Gastrocnemius medialis (tissue), 4 donors: ENCODE measurements at places on chromosomes 12 and 14. TPM values are rescaled to one million over a fixed set of nuclear protein-coding genes. Genes with fewer than 3 reads are reported as not detected.

DNA sequence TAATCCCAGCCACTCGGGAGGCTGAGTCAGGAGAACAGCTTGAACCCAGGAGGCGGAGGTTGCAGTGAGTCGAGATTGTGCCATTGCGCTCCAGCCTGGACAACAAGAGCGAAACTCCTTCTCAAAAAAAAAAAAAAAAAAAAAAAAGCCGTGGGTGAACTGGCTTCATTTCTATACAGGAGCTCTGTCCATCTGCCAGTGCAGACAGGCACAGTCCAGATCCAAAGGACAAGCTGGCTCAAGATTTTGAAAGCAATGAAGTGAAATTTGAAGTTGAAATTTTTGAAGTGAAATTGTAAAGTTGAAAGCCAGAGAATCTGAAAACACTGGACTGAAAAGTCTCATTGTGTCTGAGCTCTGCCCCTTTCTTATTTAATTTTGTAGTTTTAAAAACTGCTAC lies 134.7 kb downstream of the CALM1 start:
- no peak overlapping the region for H3K4me3 ChIP-seq
- no peaks in the 10 kb centered on the region for H3K36me3 ChIP-seq
- no peaks in the 10 kb centered on the region for H3K27me3 ChIP-seq

The COX8C gene
- not detected for total RNA-seq

- H3K36me3 ChIP-seq = no peaks in the 10 kb centered on the region
- peak overlapping the region; percentile 78 for H3K27ac ChIP-seq
- peaks cover 3% of the 10 kb centered on the region for H3K4me1 ChIP-seq
These were observed 1.5 kb downstream of the PRKCH start for GRCh38 chr14:61322799-61323290.

The GUCY2C gene
- total RNA-seq = not detected

GRCh38 chr12:65643171-65643570 lies 181.1 kb upstream of the HMGA2 start:
- H3K27me3 ChIP-seq = no peaks in the 10 kb centered on the region
- no peak overlapping the region for H3K27ac ChIP-seq
- no peaks in the 10 kb centered on the region for H3K36me3 ChIP-seq
- H3K4me3 ChIP-seq = no peak overlapping the region
- no peaks in the 10 kb centered on the region for H3K4me1 ChIP-seq

DNA sequence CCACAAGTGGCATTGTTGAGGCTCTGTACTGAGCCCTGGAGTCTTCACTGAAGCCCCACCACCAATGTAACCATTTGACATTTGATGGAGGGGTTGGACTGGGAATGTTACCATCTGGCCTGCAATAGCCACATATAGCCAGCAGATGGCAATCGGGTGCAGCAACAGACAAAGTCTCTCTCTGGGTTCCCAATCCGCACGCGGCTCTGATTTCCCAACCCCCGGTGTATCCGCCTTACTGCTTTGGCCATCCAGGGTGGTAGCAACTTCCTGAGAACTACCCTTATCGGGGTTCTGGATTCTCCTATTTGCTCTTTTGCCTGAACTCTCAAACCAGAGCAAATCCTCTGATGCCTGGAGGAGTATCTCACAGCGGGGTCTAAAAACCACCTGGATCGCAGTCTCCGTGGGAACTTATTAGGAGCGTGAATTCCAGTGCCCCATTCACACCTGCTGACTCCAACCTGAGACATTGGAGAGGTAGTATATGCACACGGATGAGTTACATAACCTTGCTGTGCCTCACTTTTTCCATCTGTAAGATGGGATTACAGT lies 14.2 kb downstream of the VRTN start:
- no peaks in the 10 kb centered on the region for H3K36me3 ChIP-seq
- peak; percentile 69 for DNase-seq
- H3K27me3 ChIP-seq = no peaks in the 10 kb centered on the region
- H3K4me1 ChIP-seq = no peaks in the 10 kb centered on the region
- H3K27ac ChIP-seq = no peak overlapping the region
- no peak overlapping the region for H3K4me3 ChIP-seq

The DNAAF2 gene
- 6.9 TPM for total RNA-seq

DNA sequence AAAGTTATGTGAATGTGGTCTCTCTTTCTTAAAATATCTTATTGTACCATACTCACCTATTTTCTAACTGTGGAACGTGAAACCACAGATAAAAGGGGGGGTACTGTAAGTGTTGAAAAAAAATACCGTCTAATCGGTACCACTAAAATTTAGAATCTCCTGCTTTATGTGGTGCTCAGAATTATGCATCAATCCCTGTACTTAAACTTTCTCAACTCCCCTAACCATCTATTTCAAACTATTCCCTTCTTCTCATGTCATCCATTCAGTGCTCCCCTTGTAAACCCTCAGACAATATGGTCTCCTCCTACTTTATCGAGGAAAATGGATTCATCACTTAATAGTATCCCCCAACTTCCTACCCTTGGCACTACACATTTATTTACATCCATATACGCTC lies 23.7 kb downstream of the DEPDC4 start:
- no peaks in the 10 kb centered on the region for H3K4me1 ChIP-seq
- no peaks in the 10 kb centered on the region for H3K27me3 ChIP-seq
- H3K36me3 ChIP-seq = no peaks in the 10 kb centered on the region
- H3K4me3 ChIP-seq = no peak overlapping the region
- DNase-seq = no peak
- no peak overlapping the region for H3K27ac ChIP-seq

DNA sequence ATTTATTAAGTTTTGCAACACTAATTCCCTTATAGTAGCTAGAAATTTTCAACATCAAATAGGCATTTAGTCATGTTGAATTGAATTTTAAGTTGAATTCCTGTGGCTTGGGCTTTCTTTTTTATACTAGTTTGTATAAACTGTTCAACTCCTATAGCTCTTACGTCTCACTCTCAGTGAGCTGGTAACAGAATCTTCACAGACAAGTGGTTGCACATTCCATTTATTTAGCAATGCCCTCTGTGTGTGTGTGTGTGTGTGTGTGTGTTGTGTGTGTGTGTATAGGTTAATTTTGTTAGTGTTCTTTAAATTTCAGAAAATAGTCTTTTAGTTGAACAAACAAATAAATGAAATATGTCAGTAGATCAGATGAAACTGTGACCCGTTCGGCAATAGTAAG lies 425.0 kb downstream of the NPAS3 start:
- H3K4me3 ChIP-seq = no peak overlapping the region
- no peak overlapping the region for H3K27ac ChIP-seq
- H3K4me1 ChIP-seq = no peaks in the 10 kb centered on the region
- H3K36me3 ChIP-seq = no peaks in the 10 kb centered on the region
- DNase-seq = no peak

The KITLG gene
- total RNA-seq = 4.1 TPM

DNA sequence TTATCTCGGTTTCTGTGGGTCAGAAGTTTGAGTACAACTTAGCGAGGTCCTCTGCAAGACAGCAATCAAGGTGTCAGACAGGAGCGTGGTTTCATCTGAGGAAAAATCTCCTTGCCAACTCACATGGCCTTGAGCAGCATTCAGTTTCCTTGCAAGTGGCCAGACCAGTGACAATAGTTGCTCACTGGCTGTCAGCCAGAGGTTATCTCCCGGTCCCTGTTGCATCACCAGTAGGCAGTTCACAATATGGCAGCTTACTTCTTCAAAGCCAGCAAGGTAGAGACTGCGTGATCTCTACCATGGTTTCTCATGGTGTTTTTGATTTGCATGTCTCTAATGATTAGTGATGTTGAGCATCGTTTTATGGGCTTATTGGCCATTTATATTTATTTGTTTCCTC lies 143.8 kb upstream of the DAAM1 start:
- H3K4me3 ChIP-seq = no peak overlapping the region
- no peaks in the 10 kb centered on the region for H3K27me3 ChIP-seq
- no peak overlapping the region for H3K27ac ChIP-seq
- H3K36me3 ChIP-seq = no peaks in the 10 kb centered on the region
- DNase-seq = no peak
- no peaks in the 10 kb centered on the region for H3K4me1 ChIP-seq

The RNU4-1 gene
- total RNA-seq = not detected

DNA sequence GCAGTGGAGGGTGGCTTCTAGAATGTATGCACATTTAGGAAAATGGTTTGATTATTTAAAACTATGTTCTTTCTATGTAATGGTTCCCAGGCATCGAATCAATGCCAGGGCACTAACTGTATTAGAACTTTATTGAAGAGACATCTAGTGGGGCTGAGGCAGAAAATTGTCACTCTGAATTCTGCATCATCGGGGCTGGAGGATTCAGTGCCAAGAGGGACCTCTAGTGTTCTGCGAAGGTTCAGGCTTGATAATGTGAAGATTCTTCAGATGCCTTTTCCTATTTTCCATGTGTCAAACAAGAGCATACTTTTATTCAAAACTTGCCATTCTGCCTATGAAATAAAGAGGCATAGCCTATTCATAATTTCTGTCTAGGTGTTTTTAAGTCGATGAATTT lies 146.3 kb downstream of the CAND1 start:
- no peak overlapping the region for H3K4me3 ChIP-seq
- H3K36me3 ChIP-seq = no peaks in the 10 kb centered on the region

DNA sequence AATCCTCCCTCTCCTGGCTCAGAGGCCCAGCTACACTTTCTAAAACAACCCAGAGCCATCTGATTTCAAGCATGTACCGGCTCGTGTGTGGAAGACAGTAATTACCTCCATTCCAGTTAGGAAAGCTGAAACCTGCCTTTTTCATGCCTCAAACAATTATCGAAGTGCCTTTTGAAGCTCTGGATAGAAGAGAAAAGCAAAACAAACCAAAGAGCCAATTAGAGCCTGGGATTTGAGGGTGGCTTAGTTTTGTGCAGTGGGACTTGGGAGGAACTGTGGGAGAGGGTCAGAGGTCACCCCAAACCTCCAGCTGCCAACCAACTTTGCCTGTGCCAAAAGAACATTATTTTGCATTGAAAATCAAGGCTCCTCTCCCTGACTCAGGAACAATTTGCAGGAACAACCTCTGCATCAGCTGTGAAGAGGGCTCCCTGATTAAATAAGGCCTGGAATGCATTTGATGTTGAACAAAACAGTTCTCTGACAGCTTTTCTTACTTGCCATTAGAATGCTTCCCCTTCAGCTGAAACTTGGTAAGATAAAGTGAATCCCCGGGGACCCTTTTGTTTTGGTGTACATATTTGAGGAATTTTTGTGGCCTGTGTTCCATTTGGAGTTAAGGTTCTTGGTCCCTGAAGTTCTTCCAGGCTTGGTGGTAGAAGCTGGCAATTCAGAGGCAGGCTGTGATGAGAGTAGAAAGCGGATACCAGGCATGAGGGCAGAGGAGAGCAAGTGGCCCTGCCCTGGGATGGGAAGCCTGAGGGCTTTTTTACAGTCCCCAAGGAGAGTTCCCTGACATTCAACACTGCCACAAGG lies 270.1 kb downstream of the ZFP36L1 start:
- H3K36me3 ChIP-seq = no peaks in the 10 kb centered on the region
- no peak overlapping the region for H3K4me3 ChIP-seq
- H3K27me3 ChIP-seq = no peaks in the 10 kb centered on the region
- peak overlapping the region; percentile 53 for H3K27ac ChIP-seq
- H3K4me1 ChIP-seq = peaks cover 17% of the 10 kb centered on the region

The KRT73 gene
- not detected for total RNA-seq

DNA sequence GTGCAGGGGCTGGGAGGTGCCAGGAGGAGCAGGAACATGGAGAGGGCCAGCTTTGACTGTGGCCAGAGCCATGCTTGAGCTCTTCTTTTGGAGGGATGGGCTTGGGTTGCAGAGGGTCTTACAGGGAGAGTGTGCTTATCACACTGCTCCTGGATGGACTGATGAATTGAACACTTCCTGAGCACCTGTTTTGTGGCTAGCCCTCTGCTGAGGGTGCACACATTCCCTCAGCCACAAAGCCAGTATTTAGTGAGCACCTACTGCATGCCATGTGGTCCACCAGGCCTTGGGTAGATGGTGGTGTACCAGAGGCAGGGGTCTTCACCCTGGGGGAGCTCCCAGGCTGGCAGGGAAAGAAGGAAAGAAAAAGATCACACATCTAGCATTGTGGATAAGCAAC lies 118.9 kb downstream of the SLC25A47 start:
- DNase-seq = no peak
- H3K27me3 ChIP-seq = no peaks in the 10 kb centered on the region
- H3K36me3 ChIP-seq = no peaks in the 10 kb centered on the region
- no peak overlapping the region for H3K27ac ChIP-seq

GRCh38 chr12:76272287-76272686 lies 75.9 kb downstream of the BBS10 start:
- peaks cover 11% of the 10 kb centered on the region for H3K4me1 ChIP-seq
- no peak overlapping the region for H3K4me3 ChIP-seq
- H3K36me3 ChIP-seq = no peaks in the 10 kb centered on the region
- no peak for DNase-seq
- no peaks in the 10 kb centered on the region for H3K27me3 ChIP-seq

GRCh38 chr12:68109001-68109400 lies 50.5 kb downstream of the IFNG start:
- no peak overlapping the region for H3K4me3 ChIP-seq
- no peak overlapping the region for H3K27ac ChIP-seq
- H3K27me3 ChIP-seq = no peaks in the 10 kb centered on the region
- H3K36me3 ChIP-seq = no peaks in the 10 kb centered on the region
- H3K4me1 ChIP-seq = no peaks in the 10 kb centered on the region

DNA sequence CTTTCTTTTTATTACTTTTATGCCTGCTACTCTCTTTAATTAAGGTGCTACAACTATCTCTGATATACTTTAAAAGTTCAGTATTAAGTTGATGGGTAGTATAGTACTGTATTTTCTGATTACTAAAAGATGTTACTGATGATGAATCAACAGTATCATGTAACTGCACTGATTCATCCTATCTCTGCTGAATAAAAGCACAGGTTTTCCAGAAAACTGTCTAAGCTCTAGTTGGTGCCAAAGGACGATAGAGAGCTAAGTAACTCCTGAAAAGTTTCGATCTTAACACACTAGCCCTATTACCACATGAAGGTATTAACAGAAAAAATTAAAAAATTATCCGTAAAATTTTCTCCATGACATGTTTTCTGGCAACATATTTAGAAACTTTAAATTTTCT lies 2.1 kb downstream of the SCAF11 start:
- no peak for DNase-seq
- peaks cover 58% of the 10 kb centered on the region for H3K4me1 ChIP-seq
- no peaks in the 10 kb centered on the region for H3K27me3 ChIP-seq
- peak overlapping the region; percentile 91 for H3K4me3 ChIP-seq
- peak overlapping the region; percentile 100 for H3K27ac ChIP-seq
- no peaks in the 10 kb centered on the region for H3K36me3 ChIP-seq
